Stimulated activated CD4-positive, alpha-beta T cell treated with anti-CD3 and anti-CD28 coated beads, TNF-alpha, amount 100 ng/mL, for 48 hours (primary cell): ENCODE measurements at places on chromosomes 1 and 21.

- no peak for DNase-seq
Observed at GRCh38 chr1:200042552-200043335, 15.2 kb downstream of the NR5A2 start.

DNA sequence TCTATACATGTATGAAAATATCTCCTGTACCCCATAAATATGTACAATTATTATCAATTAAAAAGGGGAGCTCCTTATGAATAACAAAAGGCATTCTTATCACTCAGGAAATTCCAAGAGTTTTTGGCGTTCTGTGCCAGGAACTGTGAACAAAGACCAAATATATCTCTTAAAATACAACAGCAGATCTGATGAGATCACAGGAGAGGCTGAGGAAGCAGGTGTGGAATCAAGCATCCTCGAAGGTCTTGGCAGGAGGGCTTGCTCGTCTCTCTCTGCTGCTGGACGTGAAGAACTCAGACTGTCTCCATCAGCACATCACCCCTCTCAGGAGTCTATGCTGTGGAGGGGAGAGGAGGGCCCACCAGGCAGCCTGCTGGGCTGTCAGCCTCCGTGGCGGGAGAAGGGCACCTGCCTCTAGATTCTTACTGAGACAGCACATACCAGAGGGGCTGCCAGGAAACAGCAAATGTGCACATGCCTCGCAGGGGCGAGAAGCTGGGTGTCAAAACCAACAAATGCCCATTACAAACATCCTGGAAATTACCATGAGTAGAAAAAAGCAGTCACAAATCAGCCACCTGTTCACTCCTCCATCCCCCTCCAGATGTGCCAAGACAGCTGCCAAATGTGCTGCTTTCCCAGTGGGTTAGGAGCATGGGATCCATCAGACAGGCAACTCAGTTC, 30.8 kb upstream of the FAM89A start:
- no peak for DNase-seq

- DNase-seq: no peak
Observed at GRCh38 chr1:45026446-45026845, 14.4 kb downstream of the UROD start.

DNA sequence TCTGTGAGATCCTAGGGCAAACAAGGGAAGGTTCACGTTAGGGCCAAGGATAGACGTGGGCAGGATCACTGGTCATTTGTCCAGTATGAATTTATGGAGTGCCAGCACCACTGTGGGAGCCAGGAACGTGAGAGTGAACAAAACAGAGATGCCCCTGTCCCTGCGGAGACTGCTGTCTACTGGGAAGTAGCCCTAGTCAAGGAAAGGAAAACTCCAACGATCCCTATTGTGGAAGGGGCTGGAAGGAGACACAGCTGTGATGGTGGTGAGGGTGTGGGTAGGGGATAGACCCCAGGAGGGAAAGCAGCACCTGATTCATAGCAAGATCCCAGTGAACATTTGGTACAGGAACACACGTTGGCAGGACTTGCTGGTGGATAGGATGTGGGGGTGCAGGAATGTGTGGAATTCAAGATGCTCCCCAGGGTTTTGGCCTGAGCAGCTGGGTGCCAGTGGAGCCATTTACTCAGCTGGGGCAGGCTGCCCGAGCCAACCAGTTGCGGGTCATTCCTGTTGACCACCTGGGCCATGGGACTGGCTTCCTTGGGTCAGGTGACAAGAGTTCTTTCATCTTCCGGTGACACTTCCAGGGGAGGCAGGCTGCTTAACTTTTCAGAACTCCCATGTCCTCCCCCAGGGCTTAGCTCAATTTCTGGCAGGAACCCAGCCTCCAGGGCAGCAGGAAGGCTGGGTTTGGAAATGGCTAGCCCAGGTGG, 1.2 kb upstream of the ATP13A2 start:
- no peak for DNase-seq

DNA sequence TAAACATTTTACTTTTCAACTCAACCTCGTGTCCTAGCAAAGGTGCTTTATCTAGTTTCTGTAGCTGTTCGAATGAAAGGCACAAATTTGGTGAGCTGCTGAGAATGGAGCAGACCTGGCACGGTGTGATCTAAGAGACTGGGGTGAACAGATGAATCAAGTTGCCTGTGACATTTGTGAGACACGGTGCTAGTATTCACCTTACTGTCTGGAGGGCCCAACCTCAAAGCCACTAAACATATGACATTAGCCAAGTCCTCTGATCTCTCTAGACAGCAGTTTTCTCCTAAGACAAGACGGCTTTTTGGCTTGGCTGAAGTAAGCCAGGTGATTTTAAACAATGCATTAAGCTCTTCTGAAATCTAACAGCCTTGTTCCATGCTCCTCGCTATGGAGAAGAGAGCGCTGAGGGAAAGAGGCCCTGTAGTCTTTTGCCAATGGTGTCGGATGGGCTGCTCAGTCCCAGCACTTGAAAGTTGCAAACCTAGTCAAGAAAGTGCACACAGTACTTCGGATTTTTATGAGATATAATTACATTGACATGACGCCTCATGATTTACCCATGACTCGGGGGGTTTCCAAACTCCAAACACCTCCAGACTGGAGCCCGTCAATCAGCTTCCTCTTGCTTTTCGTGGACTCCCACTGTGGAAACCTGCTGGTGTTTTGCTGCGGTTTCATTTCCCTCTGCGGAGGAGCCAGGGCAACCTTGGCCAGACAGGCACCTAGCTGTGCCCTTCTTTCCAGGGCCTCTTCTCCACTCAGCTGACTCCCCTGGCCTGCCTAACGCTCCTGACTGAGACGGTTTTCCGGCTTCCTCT, 794 bp upstream of the TOR3A start:
- peak; percentile 18 for DNase-seq

DNA sequence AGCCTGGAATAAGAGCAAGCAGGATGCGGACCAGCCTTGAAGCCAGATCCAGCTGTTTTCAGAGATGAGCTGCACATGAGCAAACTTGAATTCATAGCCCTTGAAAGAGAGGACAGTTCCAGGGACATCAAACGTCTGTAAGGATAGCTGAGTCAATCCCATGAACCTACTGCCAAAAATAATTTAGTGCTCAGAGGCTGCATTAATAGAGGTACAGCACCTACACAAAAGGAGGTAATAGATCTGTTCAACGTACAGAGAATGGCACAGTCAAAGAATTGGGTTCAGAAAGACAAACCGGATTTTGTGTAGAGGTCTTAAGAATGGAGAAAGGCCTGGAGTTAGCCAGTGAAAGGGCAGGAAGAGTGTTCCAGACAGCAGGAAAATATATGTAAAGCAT, 110.8 kb upstream of the ZC3H12A start:
- no peak for DNase-seq

GRCh38 chr1:32470431-32470830, 5.6 kb downstream of the ZBTB8B start:
- no peak for DNase-seq

DNA sequence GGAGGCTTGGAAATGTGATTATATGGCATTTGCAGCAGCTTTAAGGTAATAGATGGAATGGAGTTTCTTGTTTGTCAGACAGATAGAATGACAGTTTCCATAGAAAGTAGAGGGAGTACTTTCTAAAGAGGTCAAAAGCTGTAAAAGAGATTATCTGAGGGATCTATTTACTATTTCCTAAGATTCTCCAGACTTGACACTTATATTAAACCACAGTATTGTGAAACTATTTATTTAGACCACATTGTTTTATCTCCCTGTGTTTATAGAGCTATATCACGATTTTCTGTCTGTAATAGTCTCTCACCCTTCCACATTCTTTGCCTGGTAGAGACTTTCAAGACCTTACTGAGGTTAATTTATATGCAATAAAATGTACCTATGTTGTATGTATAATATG, 66.7 kb downstream of the MAN1A2 start:
- DNase-seq: no peak

DNA sequence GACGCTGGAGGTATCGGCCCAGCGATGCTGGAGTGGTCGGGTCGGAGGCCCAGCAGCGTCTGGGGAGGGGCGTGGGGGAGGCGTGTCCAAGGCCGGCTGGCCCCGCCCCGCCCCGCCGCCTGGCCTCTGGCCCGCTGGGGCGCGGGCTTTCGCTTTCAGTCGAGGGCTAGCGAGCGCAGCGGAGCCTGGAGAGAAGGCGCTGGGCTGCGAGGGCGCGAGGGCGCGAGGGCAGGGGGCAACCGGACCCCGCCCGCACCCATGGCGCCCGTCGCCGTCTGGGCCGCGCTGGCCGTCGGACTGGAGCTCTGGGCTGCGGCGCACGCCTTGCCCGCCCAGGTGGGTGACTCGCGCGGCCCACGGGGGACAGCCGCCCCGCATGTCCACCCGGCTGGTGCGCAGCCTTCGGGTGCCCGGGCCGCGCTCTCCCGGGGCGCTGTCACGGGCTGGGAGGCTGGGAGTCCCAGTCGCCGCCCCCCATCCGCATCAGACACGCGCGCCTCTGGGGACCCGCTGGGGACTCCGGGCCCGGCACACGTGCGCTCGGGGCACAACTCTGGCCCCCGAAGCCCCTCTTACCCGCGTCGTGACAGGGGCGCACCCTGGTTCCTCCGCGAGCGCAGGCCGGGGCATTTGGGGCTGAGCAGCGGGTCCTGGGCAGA, at the start of gene TNFRSF1B:
Gene TNFRSF1B, plus strand, starts transcription at position 158 of the 659 bp plus-strand sequence. Its CDS starts 101 bp downstream, at position 259.
- DNase-seq: peak; percentile 73
